Effector memory CD8-positive, alpha-beta T cell (primary cell): ENCODE measurements at places on chromosomes 6 and 20.

- peaks cover 71% of the 10 kb centered on the region for H3K4me1 ChIP-seq
- H3K27me3 ChIP-seq = no peaks in the 10 kb centered on the region
- peaks cover 18% of the 10 kb centered on the region for H3K36me3 ChIP-seq
- peak; percentile 14 for DNase-seq
Observed at GRCh38 chr20:49669601-49670189, 44.0 kb downstream of the B4GALT5 start.

DNA sequence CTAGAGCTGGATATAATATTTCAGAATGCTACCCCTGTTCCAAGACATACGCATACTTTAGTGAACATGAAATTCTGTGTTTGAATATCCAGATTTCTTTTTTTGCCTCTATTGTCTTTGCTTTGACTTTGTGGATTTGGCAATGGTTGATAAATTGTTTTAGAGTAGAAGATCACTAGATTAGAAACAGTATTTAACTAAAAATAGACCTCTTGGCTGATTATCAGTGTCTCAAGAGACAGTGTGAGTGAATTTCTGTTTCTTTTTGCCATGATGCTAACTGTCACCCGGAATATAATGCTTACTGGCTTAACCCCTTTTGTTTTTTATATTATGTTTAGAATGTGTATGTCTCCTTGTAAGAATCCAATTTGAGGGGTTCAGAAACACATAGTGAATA, 102.5 kb downstream of the PLCB1 start:
- H3K27ac ChIP-seq = no peak overlapping the region
- H3K4me3 ChIP-seq = no peak overlapping the region
- H3K36me3 ChIP-seq = no peaks in the 10 kb centered on the region
- no peak for DNase-seq

DNA sequence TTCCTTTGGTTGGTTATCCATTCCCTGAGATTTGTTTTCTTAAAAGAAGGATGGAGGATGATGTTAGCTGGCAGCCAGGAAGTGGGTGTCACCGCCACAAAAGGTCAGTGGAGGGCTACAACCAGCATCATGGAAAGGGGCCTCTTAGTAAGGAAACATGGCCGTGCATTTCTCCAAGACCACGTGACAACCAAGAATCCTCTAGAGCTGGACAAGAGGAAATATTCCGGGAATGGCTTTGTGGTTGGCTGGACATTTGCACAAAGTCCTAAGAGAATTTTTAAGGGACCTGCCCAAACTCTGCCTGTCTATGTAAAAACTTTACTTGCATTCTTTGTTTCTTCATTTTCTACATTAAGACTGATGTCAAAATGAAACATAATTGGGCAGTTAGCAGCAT, 399.9 kb upstream of the MARCKS start:
- H3K27me3 ChIP-seq = peaks cover 5% of the 10 kb centered on the region
- H3K4me3 ChIP-seq = no peak overlapping the region
- no peaks in the 10 kb centered on the region for H3K36me3 ChIP-seq
- H3K27ac ChIP-seq = no peak overlapping the region
- no peak for DNase-seq

DNA sequence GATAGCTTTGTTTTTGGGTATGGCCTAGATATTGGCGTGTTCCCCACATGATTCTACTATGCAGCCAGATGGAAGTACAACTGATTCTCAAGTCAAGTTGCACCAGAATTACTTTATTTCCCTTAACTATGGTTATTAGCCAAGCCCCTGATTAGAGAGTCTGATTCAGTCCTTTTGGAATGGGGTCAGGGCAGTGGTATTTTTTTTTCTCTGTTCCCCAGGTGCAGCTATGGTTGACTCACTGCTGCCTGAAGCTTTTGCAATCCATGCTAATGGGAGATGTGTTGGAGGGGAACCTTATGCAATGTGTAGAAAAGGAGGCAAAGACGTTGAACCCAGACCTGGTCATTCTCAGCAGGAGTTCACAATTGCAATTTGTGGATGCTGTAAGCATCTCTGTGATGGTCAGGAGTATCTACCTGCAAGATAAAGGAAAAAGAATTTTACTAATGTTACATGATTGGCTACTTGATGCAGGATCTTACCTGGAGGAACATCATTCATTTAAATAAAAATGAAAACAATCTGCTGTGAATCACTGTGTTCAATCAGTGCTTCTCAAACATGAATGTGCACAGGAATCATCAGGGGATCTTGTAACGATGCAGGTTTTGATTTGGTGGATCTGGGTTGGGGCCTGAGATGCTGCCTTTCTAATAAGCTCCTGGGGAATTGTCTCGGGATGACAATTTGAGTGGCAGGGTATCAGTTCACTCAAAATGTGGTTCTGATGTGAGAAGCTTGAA, 49.4 kb downstream of the PFDN4 start:
- no peaks in the 10 kb centered on the region for H3K4me1 ChIP-seq
- no peaks in the 10 kb centered on the region for H3K36me3 ChIP-seq
- peaks cover 38% of the 10 kb centered on the region for H3K27me3 ChIP-seq

DNA sequence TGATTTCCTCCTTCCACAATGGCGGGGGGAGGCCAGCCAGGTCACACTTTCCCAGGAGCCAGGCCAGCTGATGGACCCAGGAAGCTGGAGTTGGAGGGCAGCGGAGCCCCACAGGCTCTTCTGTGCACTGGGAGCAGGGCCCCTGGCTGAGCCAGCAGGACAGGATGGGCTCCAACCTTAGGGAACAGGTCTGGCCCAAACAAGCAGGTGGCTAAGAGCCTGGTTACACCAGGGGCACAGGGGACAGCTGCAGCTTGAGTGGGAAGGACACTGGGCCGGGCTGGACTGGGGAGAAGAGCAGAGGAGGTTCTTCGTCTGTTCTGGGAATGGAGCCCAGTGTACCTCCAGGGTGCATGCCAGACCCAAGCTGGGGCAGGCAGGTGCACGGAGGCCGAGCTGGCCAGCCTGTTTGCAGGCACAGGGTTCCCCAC, 102.3 kb downstream of the DLL1 start:
- no peaks in the 10 kb centered on the region for H3K36me3 ChIP-seq
- H3K4me3 ChIP-seq = no peak overlapping the region
- no peak overlapping the region for H3K27ac ChIP-seq
- DNase-seq = no peak

- H3K27ac ChIP-seq = no peak overlapping the region
- no peaks in the 10 kb centered on the region for H3K4me1 ChIP-seq
- no peaks in the 10 kb centered on the region for H3K36me3 ChIP-seq
- no peak for DNase-seq
- H3K27me3 ChIP-seq = peaks cover 29% of the 10 kb centered on the region
- H3K4me3 ChIP-seq = no peak overlapping the region
Observed at GRCh38 chr6:52645976-52646375, 24.9 kb upstream of the TMEM14A start.

- H3K27me3 ChIP-seq = no peaks in the 10 kb centered on the region
- no peaks in the 10 kb centered on the region for H3K4me1 ChIP-seq
- no peak overlapping the region for H3K4me3 ChIP-seq
- H3K27ac ChIP-seq = no peak overlapping the region
- no peak for DNase-seq
Observed at GRCh38 chr20:6232436-6232835, 109.6 kb upstream of the FERMT1 start.

DNA sequence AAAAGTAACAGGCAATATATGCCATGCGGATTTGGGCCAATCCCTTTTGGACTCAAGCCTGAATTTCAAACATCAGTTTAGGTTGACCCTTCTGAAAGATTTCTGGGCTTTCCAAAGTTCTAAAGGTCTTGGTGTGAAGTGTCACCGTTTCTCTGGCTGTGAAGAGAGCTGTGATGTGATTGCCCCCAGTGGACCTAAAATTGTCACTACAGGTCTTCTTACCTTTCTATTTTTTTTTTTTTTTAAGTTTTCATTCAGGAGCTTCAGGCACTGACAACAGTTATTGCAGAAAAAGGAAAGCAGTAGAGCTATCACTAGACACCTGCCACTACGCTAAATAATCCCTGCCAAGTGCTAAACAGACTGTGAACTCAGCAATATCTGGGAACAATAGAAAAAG, 75.7 kb upstream of the OPRM1 start:
- no peak overlapping the region for H3K27ac ChIP-seq
- DNase-seq = no peak
- H3K27me3 ChIP-seq = no peaks in the 10 kb centered on the region
- no peak overlapping the region for H3K4me3 ChIP-seq

GRCh38 chr6:154473324-154473723, 37.2 kb downstream of the CNKSR3 start:
- H3K4me1 ChIP-seq = no peaks in the 10 kb centered on the region
- no peak for DNase-seq
- H3K4me3 ChIP-seq = no peak overlapping the region
- H3K36me3 ChIP-seq = no peaks in the 10 kb centered on the region

GRCh38 chr20:53405139-53405538, 188.5 kb downstream of the ZNF217 start:
- no peak overlapping the region for H3K4me3 ChIP-seq
- no peak for DNase-seq
- H3K4me1 ChIP-seq = no peaks in the 10 kb centered on the region
- H3K36me3 ChIP-seq = no peaks in the 10 kb centered on the region
- peaks cover 44% of the 10 kb centered on the region for H3K27me3 ChIP-seq

- H3K27ac ChIP-seq = no peak overlapping the region
- peaks cover 12% of the 10 kb centered on the region for H3K4me1 ChIP-seq
- DNase-seq = no peak
Observed at GRCh38 chr6:558089-558488, 98.8 kb downstream of the HUS1B start.

DNA sequence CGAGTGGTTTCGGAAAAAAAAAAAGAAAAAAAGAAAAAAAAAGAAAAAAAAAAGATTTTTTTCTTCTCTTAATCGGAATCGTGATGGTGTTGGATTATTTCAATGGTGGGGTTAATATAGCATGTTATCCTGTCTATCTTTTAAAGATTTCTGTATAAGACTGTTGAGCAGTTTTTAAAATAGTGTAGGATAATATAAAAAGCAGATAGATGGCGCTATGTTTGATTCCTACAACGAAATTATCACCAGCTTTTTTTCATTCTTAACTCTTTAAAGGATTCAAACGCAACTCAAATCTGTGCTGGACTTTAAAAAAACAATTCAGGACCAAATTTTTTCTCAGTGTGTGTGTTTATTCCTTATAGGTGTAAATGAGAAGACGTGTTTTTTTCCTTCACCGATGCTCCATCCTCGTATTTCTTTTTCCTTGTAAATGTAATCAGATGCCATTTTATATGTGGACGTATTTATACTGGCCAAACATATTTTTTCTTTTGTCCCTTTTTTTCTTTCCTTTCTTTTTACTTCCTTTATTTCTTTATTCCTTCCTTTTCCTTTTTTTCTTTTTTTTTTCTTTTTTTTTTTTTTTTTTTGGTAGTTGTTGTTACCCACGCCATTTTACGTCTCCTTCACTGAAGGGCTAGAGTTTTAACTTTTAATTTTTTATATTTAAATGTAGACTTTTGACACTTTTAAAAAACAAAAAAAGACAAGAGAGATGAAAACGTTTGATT, 3.6 kb downstream of the SOX4 start:
- no peak overlapping the region for H3K27ac ChIP-seq
- H3K4me1 ChIP-seq = peaks cover 13% of the 10 kb centered on the region
- peaks cover 11% of the 10 kb centered on the region for H3K36me3 ChIP-seq
- peak overlapping the region; percentile 92 for H3K4me3 ChIP-seq
